ENCODE measurements at places on chromosomes 1 and 21. TPM values are rescaled to one million over a fixed set of nuclear protein-coding genes. Genes with fewer than 3 reads are reported as not detected.

GRCh38 chr1:99577313-99577712, 68.6 kb upstream of the PALMD start:
- DNase-seq: no peak

DNA sequence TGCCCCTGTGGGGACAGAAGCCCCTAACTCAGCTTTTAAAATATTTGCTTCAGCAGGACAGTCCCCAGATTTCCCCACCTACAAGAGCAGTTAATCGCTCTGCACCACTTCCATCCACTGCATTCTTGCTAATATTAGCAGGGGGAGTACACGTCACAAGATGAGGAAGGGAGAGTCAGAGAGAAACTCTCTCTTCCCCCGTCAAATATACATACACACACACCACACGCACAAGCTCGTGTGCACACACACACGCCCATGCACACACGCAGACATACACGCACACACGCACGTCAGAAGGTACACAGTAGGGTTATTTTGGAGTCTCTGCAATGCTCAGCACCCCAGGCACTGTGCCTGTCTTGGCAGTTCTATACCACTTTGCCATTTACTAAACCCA, 2.1 kb downstream of the CLCA1 start:
- DNase-seq: no peak

Gene GPR52
- polyA plus RNA-seq: 0.10 TPM

DNA sequence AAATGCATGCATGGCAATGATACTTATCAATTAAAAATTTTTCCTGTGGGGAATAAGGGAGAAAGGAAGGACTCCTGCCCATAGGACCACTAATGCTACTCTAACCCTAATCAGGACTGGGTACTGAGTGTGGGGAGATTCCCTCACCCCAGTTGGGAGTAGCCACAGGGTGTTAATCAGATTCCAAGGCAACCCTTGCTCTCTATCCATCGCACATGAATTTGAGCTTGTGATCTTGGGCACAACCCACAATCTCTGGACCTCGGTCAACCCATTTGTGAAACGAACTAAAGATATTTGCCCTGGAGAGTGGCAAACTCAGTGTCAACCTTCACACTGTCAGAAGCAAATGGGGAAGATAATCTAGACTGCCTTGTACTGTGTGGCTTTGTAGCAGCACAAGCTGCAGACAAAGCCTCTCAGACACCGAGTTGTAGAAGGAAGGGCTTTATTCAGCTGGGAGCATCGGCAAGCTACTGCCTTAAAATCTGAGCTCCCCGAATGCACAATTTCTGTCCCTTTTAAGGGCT, 69.5 kb downstream of the SERINC2 start:
- DNase-seq: no peak

GRCh38 chr1:109886827-109887226, 23.8 kb upstream of the CSF1 start:
- DNase-seq: no peak

DNA sequence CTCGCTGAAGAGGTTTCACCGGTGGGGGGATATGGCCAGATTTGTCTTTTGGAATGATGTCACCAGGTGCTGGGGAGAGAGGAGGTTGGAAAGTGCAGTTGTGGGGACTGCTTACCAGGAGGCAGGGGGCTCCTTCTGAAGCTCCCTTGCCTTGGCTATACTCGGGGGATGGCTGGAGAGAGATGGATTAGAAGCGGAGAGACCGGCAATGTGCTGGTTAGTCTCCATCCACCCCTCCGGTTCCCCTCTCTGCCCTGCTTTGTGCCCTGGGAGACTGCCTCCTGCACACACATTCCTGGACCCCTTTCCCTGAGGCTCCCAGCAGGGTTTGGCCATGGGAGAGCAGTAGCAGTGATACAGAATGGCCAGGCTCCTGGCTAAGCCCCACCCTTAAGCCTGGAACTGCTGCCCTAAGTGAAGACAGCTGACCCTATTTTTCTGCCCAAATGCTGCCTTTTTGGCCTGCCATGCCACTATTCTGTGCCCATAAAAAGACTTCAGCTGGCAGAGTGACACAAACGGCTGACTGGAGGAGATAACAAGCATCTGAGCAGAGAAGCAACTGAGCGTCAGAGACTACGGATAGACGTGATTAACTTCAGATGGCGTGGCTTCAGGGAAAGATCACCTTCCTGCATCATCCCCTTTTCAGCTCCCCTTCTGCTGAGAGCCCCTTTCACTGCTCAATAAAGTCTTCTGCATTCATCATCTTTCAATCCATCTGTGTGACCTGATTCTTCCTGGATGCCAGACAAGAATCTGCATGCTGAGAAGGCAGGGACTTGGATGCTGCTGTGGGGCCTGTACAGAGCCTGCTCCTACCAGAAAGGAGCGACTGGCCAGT, 14.5 kb upstream of the VPS13D start:
- DNase-seq: no peak

GRCh38 chr1:47231301-47232186, 481 bp downstream of the TAL1 start:
- no peak for DNase-seq

DNA sequence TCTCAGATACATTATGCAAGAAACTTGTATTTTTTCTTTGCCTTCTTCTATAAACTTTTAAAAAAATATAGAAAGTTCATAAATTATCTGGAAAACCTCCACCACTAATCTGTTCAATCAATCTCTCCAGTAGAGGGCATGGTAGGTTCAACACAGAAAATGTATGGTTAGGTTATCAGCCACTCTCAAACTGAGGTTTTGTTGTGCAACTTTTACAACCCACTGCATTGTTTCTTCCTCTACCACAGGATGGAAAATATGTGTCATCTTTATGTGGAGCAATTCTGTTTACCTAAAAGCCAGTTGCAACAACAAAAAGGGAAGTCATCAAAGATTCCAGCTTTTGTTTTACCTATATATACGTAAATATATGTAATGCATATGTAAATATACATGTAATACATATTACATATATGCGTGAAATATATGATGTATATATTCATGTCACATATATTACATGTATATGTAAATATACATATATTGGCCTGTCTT, 3.0 kb upstream of the RGS2 start:
- DNase-seq: peak; percentile 77

DNA sequence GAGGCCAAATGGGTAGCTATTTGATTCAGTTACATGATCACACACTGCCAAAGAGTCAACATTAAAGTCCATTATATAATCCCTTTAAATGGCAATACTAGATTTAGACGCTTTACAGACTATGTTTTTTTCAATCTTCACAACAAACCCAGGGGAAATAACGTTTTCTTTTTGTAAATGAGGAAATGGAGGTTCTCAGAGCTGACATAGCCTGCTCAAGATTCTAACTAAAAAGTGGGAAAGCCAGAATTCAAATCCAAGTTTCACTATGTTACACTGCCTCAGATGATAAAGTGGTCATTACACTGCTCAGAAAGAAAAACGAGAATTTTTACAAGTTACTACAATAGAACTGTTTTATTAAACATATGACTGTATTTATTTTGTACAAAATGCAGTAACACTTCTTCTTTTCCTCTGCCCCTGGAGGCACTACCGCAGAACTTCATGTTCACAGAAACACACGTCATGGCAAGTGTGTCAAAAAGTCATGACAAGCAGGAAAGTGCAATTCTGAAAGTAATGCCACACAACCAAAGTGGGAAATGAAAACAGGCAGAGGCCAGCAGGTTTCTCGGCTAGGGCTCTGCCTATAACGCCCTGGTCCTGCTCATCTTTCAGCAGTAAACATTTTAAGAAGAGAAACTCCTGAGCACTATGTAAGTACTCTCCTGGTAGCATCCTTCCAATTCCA, 19.0 kb downstream of the THEMIS2 start:
- DNase-seq: no peak

DNA sequence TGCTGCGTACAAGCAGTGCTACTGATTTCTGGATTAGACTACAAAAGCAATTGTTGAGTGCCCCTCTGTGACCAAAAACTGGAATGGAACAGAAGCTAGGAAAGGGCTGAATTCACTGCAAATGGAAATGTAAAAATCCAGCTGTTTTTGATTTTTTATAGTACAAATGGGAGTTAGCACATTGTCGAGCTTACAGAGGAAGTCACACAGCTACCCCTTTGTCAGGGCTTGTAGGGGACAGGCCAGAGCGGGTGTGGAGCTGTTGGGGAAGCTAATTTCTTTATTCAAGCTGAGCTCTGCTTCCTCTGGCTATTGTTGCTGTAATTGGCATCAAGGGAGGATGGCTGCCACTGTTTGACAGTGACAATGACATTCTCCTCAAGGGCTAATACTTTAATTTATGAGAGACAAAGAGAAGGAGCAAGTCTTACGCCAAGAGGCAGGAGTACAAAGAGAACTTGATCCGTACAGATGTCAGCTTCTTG, 96.1 kb downstream of the SLC35F3 start:
- no peak for DNase-seq
